Transverse colon (tissue), 4 donors: ENCODE measurements at places on chromosomes 4 and X. TPM values are rescaled to one million over a fixed set of nuclear protein-coding genes. Genes with fewer than 3 reads are reported as not detected.

- no peak for DNase-seq
Observed at GRCh38 chr4:76197031-76197743, 16.4 kb downstream of the SCARB2 start.

- no peak for DNase-seq
Observed at GRCh38 chrX:40267334-40268187, 169.8 kb upstream of the BCOR start.

DNA sequence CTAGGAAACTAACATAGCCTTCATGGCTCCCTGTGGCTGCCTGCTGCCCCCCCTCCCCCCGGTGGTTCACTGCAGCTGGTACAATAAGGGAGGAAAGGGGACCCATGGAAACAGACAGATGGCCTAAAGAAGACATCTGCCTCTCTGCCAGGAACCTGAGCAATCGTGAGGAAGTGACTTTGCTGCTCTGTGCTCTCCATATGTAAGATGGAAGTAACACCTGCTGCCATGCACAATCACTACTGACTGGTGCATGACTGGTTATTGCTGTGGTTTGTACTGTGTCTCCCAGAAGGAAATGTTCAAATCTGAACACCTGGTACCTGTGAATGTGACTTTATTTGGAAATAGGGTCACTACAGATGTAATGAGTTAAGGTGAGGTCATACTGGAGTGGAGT, 43.6 kb downstream of the CD99L2 start:
- DNase-seq = no peak

- no peak for DNase-seq
Observed at GRCh38 chrX:41602816-41603345, 85.9 kb upstream of the GPR34 start.

GRCh38 chrX:119708936-119709335, 16.0 kb upstream of the SEPTIN6 start:
- DNase-seq = no peak

DNA sequence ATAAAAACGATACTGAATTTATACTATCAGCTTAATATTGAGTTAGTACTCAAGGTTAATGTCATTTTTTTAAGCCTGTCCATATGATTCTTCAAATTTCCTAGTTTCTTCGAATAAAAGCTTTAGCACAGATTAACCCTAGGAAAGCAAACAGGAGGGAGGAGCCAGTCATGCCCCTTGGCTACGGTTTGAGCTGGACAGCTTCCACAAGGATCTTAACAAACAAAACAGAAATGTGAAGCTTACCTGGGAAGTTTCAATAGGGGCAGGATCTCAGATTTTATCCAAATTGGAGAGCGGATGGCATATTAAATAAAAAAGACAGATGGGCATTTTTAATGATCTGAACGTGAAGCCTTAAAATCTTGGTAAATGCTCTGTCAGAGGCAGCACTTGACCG, 2.3 kb downstream of the NWD2 start:
- DNase-seq = no peak

SPANXB1 gene
- not detected for total RNA-seq

SPATA4 gene
- not detected for total RNA-seq

BEX3 gene
- 41.1 TPM for total RNA-seq

DNA sequence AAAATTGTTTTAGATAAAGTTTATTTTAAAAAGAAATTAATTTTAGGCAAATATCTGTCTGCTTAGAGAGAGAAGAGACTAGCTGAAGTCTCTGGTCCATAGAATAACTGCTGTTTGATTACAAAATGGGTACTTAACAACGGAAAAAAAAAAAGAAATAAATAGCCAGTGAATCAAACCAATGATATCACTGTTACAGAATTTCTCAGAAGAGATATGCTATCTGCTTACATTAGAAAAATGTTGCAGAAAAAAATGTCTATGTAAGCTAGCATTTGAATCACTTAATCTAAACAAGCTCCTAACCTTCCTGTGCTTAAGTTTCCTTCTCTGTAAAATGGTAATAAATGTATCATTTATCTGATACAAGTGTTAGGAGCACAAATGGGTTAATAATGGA, 189.9 kb downstream of the IL15 start:
- no peak for DNase-seq

GRCh38 chrX:154013614-154014360, 5.9 kb downstream of the IRAK1 start:
- DNase-seq = no peak

PRPS1 gene
- 1.5 TPM for total RNA-seq

TEC gene
- total RNA-seq = 3.0 TPM

DNA sequence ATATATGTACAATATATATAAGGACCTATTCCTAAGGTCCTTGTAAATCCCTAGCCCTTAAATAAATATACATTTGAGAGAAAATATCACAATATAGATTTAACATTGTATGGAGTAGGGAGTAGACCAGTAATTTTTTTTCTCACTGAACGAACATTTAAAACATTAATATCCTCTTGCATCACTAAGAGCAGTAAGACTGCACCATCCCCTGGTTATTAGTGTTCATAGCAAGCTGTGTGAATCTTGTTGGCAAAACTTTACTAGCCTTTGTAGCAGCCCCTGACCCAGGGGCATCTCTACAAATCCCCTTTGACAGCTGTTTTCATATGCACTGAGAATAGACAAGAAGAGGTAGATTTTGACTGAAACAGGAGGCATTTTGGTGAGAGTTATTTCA, 146.5 kb downstream of the IL1RAPL2 start:
- no peak for DNase-seq

- DNase-seq = no peak
Observed at GRCh38 chrX:108704839-108705238, 31.5 kb downstream of the IRS4 start.

DNA sequence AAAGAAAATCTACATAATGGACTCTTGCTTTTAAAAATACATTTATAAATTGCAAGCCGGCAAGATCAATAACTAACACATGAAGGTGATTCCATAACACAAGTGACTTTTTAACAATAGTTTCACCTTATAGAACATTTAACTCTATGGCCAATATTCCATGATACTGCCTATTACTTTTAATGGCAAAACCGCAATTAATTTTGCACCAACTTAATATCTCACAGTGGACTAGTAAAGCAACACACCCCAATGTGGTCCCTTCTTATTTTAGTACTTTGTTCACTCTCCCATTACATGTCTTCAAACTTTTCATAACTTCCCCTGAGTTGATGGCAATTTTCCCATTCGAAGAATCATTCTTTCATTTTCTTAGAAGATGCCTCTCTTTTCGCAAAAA, 351.6 kb upstream of the F9 start:
- DNase-seq = no peak

- DNase-seq = no peak
Observed at GRCh38 chr4:126124818-126125217, 810.1 kb downstream of the FAT4 start.

TRIM61 gene
- total RNA-seq = not detected

- DNase-seq = peak; percentile 47
Observed at GRCh38 chr4:104491481-104492182, 3.1 kb downstream of the CXXC4 start.

- DNase-seq = no peak
Observed at GRCh38 chr4:5100986-5101385, 49.7 kb downstream of the STK32B start.

DNA sequence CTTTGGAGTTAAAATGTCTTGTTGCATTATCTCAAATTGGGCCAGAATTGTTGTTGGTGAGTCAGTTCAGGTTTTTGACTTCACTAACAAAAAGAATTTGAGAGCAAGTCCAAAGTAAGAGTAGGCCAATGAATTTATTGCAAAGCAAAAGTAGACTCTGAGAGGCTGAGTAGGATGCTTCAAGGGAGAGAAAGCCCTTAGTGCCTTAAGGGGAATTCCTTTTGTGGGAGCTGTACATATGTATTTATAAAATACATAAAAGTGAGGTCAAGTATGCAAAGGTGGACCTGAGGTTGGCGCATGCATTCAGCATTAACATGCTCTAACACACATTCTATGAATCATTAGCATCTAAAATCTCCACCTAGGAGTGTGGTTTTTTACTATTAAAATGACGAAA, 565.4 kb downstream of the GRXCR1 start:
- DNase-seq = no peak

- no peak for DNase-seq
Observed at GRCh38 chrX:9430346-9430921, 34.4 kb upstream of the TBL1X start.

LONRF3 gene
- total RNA-seq = 13.1 TPM

MAGEB10 gene
- total RNA-seq = not detected

GRCh38 chr4:86924811-86925210, 10.0 kb upstream of the AFF1 start:
- DNase-seq = no peak

- DNase-seq = no peak
Observed at GRCh38 chr4:183356173-183356830, 34.1 kb upstream of the CLDN24 start.

KLKB1 gene
- total RNA-seq = 1.9 TPM

GRCh38 chr4:126991965-126992364, 640.8 kb upstream of the INTU start:
- no peak for DNase-seq

GRCh38 chrX:11557120-11557519, 108.6 kb downstream of the ARHGAP6 start:
- no peak for DNase-seq

OTC gene
- total RNA-seq = not detected

ARHGAP6 gene
- 5.7 TPM for total RNA-seq

- no peak for DNase-seq
Observed at GRCh38 chr4:38241541-38241940, 281.3 kb downstream of the PTTG2 start.

GRCh38 chr4:102322736-102323135, 22.5 kb downstream of the SLC39A8 start:
- DNase-seq = no peak

GRCh38 chrX:9865804-9866472, 79.7 kb downstream of the SHROOM2 start:
- no peak for DNase-seq

- no peak for DNase-seq
Observed at GRCh38 chrX:70025464-70025863, 24.3 kb downstream of the AWAT2 start.

DMP1 gene
- not detected for total RNA-seq

- no peak for DNase-seq
Observed at GRCh38 chrX:103631145-103631544, 2.4 kb downstream of the TCEAL1 start.

DNA sequence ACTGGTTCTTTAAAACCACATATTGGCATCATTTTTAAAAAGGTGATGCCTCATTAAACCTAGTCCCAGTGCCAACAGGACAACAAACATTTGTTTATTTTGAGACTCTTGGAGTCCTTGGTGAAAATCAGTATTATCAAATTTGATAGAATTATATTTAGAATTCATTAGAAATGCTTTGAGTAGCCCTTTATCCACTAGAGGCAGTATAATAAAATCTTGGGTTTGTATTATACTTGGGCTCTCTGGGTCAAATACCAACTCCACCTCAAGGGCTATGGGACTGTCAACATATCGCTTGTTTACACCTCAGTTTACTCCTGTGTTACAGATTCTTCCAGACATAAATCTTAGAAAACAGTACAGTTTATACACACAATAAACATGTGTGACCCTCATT, 335.7 kb upstream of the FSTL5 start:
- no peak for DNase-seq

GRCh38 chrX:30910124-30910860, 21.2 kb upstream of the TAB3 start:
- no peak for DNase-seq

DNA sequence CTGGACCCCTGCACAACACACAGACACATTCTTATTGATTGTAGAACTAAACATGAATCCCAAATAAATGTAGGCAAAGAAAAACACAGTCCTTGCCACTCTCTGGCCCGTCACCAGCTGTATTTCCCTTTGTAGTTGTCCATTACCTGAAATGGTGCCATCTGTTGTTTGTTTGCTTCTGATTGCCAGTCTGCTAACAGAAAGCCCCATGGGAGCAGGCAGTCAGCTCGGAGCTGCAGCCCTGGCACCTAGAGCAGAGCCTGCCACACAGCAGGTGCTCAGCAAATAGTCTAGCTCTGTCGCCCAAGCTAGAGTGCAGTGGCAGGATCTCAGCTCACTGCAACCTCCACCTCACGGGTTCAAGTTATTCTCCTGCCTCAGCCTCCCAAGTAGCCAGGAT, 28.9 kb downstream of the CPLX1 start:
- DNase-seq = no peak
